ENCODE measurements at places on chromosomes 11 and 22.
A peak's percentile ranks its signal among the peaks of the same experiment; 100 is the strongest.

- no peak for DNase-seq
Measured at GRCh38 chr11:73157101-73158010, 15.2 kb upstream of the FCHSD2 start.

GRCh38 chr22:23555118-23555517 lies 25.0 kb downstream of the IGLL1 start:
- no peak for DNase-seq

GRCh38 chr22:33126881-33127280 lies 68.7 kb upstream of the SYN3 start:
- DNase-seq: peak; percentile 3

- DNase-seq: no peak
Measured at GRCh38 chr22:24893341-24894070, 53.0 kb downstream of the LHFPL7 start.

DNA sequence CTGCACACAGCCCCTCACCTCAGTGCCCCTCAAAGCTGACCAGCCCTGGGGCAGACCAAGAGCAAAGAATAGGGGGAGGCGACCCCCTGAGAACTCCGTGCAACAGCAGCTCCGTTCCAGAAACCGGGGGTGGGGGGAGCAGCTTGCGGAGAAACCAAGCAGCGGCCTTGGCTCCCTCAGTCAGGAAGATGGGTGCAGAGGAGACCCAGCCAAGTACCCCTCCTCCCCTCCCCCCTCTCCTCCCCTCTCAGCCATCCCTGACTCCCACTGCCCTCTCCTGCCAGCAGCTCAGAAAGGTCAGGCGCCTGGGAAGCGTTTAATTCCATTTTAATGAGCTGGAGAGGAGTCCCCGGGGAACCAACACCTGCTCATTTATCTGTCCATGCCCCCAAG lies 78.9 kb downstream of the PDE2A start:
- DNase-seq: no peak

GRCh38 chr22:49570032-49570848 lies 257.4 kb downstream of the BRD1 start:
- no peak for DNase-seq

DNA sequence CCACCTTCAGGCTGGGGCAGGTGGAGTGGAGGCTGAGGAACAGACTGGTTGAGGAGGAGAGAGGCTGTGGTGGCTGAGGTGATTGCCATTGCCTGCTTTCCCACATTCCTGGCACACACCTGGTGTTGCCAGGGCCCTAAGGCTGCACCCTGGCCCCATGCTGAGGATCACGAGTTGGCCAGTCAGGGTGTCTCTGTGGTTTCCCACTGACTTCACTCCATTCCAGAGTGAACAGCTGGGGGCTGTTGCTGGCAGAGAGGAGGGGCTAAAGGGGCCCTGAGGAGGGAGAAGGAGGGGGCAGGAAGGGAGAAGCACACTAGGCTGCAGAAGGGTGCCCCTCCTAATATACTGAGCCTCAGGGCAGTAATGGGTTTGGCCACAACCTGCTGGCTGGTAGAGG lies 1.8 kb downstream of the TMEM86A start:
- no peak for DNase-seq

GRCh38 chr11:133360860-133361688 lies 171.2 kb downstream of the OPCML start:
- DNase-seq: no peak

- DNase-seq: no peak
Measured at GRCh38 chr11:77106759-77107158, 4.1 kb downstream of the OMP start.

DNA sequence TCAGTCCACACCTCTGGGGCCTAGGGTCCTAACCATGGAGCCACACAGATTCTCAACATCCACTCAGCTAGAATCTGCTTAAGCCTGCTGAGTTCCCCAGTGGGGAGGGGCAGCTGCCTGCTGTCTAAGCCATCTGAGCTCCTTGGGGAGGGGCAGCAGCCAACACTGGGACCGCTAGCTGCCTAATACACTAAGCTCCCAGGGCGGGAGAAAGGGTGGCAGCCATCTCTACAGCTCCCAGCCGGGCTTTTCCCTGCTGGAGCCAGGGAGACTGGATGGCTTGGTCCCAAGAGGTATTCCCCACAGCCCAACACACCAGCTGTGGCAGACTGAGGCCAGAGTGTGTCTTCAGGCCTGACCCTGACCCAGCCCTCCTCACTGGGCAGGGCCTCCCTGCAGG lies 217.3 kb upstream of the TMEM45B start:
- no peak for DNase-seq

Data from erythroblast (primary cell).